ENCODE measurements at places on chromosomes 3 and 15.

GRCh38 chr15:28997791-28998190 is 112.0 kb downstream of the APBA2 start:
- DNase-seq: no peak

GRCh38 chr3:149120051-149120972 is 9.1 kb upstream of the HPS3 start:
- peak; percentile 88 for DNase-seq

DNA sequence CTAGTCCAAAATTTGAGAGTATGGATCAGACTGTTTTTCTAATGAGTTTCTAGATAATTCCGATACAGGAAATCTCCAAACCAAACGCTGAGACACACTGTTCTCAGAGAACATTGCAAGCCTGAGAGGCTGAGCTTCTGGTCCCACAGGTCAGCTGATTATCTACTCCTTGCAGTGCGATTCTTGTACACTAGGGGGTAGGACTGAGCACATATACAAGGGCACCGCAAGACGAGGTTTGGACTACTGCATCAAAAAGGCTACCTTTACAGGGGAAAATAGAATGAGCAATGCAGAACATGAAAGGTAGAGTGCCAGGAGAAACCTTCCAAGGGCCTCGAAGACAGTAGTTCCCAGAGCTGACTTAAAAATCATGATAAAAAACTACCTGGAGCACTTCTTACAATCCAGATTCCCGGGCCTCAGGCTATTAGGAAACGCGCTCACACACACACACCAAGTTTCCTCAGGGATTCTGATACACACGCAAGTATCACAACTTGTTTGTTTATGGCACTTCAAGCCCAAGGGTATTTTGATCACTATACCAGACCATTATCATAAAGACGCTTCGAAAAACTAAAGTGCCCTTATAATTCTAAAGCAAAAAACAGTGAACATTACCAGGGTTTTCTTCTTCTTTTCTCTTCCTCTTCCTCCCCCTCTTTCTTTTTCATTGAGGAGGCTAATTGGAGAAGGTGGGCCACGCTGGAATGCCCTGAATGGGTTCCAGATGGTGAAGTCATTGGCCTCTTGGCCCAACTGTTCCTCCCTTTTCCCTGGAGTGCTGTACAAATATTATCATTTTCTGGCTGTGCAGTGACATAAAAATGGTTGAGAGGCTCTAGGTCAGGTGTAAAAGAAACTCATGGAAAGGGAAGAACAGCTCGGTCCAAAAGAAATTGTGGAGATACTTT is 61.8 kb downstream of the SLC12A8 start:
- no peak for DNase-seq

GRCh38 chr3:24428481-24428880 is 66.2 kb downstream of the THRB start:
- no peak for DNase-seq

DNA sequence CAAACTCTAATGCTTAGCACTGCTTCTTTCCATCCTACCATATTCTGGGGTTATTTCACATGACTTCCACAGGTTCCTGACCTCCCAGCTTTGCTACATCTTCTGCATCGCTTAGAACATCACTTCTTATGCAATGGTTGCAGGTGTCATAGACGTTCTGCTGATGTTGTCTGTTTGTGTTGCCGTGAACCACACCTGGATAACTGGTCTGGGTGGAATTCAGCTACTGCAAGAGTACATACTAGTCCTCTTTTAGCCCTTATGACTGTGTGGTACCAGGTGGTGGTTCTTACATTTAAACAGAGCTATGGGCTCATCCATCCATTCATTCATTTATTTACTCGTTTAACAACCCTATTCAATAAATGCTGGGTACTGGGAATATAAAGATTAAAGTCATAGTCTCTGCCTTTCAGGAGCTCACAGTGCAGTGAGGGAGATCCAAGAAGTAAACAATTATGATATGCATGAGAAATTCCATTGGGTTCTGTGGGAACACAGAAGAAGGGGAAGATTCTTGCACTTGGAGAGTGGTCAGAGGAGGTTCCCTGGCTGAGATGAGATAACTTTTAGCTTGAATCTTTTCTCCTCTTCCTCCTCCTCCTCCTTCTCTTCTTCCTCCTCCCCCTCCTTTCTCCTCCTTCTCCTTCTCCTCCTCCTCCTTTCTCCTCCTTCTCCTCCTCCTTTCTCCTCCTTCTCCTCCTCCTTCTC is 30.8 kb downstream of the TMEM45A start:
- DNase-seq: no peak

Data from adipocyte (in vitro differentiated cells).